ENCODE measurements at places on chromosomes 3 and 15.

DNA sequence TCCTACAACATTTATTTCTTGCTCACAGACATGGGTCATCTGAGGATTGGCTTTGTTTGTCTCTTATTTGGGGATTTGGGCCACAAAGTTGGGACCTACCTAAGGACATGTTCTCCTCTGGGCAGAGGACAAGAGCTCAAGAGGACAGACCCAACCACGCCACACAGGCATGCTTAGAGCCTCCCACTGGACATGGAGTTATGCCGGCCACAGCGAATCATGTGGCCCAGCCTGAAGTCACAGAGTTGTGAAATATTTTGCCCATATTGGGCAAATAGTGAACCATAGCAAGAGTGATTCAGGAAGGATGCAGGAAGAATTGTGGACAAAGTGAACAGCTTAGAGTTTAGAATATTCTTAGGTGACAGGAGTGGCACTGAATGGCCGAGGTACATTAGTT, 9.9 kb downstream of the TRAK1 start:
- H3K27me3 ChIP-seq = no peaks in the 10 kb centered on the region
- H3K27ac ChIP-seq = peak overlapping the region; percentile 19
- DNase-seq = no peak
- no peaks in the 10 kb centered on the region for H3K36me3 ChIP-seq

DNA sequence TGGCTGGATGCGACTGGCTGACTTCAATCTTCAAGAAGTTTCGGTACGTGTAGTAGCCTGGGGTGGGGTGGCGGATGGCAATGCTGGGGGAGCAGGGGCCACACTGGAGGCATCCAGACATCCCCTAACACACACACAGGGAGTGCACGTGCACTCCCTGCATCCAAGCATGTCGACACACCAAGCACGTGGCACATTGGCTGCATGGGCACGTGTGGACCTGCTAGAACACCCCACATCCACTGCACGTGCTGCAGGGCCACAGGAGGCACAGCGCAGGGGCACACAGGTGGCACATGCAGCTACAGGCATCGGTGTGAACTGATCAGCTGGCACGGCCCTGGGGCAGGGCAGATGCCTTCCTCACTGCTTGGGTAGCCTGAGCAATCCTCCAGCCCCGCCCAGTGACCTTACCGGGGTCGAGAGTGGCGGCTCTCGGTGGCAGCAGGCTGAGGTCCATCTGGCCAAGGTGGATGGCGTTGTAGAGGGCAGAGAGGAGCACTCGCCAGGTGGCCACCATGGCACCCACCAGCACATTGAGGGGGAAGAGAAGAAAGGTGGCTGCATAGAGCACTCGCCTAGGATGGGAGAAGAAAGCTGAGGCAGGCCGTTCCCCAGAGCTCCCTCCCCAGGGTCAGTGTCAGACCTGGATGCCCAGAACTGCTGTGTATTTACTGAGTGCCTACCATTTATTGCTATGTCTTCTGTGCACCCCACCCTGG, 7.5 kb downstream of the ISLR start:
- DNase-seq = no peak
- H3K4me3 ChIP-seq = no peak overlapping the region
- H3K4me1 ChIP-seq = no peaks in the 10 kb centered on the region
- H3K36me3 ChIP-seq = no peaks in the 10 kb centered on the region
- H3K27me3 ChIP-seq = no peaks in the 10 kb centered on the region

DNA sequence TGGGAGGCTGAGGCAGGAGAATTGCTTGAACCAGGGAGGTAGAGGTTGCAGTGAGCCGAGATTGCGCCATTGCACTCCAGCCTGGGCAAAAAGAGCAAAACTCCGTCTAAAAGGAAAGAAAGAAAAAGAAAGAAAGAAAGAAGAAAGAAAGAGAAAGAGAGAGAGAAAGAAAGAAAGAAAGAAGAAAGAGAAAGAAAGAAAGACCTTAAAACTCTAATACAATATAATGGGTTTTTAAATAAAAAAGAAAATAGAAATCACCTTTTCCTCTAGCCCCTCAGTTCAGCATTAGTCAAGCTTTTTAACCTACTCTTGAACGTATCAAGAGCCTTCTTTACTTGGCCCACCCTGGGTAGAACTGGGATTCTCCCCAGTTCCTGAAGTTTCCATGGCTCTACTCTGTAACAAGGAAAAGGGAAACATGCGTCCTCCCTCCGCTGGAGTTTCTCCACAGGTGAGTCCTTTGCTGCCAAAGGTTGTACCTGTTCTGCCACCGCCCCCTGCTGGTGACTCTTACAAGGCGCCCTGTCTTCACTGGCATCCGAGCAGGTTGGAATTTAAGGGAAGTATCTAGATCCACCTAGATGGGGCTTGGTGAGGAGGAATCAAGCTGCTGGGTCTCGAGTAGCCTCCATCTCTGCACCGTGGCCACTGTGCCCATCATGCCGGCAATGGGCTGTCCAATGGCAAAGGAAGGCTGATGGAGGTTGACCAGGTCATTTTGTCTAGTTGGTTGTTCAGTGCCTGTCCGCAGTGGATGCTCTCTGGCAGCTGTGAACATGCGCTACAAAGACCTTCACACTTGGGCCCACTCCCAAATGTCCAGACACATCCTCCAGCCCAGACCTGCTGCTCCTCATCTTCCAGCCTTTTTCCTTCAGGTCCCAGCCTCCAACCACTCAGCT, 20.6 kb upstream of the EPHB3 start:
- H3K27ac ChIP-seq = no peak overlapping the region
- H3K36me3 ChIP-seq = no peaks in the 10 kb centered on the region
- H3K4me1 ChIP-seq = peaks cover 5% of the 10 kb centered on the region
- DNase-seq = peak; percentile 74
- H3K27me3 ChIP-seq = peaks cover 3% of the 10 kb centered on the region

- H3K4me3 ChIP-seq = peak overlapping the region; percentile 41
- peak; percentile 63 for DNase-seq
- no peaks in the 10 kb centered on the region for H3K27me3 ChIP-seq
- H3K4me1 ChIP-seq = peaks cover 9% of the 10 kb centered on the region
- H3K27ac ChIP-seq = no peak overlapping the region
- no peaks in the 10 kb centered on the region for H3K36me3 ChIP-seq
These were observed 407.3 kb upstream of the ONECUT1 start for GRCh38 chr15:53197426-53197839.

GRCh38 chr15:36917411-36918267, 182.7 kb downstream of the MEIS2 start:
- DNase-seq = no peak
- H3K36me3 ChIP-seq = no peaks in the 10 kb centered on the region
- H3K27ac ChIP-seq = no peak overlapping the region

DNA sequence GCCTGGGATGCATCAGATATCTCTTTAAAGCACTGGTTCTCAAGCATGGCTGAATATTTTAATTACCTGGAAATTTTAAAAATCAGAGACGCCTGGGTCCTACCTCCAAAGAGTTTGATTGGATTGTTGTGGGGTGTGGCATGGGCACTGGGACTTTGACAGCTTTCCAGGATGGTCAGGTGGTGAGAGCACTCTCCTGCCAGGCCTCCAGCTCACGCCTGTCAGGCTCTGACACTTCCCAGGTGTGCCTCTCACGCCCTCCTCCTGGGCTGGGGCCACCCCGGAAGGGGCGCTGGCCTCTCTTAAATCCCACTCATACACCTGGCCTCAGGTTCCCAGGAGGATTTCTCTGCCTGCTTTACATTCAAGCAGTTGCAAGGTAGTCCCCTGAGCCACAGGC, 48.5 kb downstream of the AMOTL2 start:
- no peak overlapping the region for H3K4me3 ChIP-seq
- H3K36me3 ChIP-seq = peaks cover 1% of the 10 kb centered on the region
- H3K27me3 ChIP-seq = no peaks in the 10 kb centered on the region
- no peak overlapping the region for H3K27ac ChIP-seq

Data from liver (tissue), 10 donors.